Fibroblast of mammary gland (primary cell): ENCODE measurements at places on chromosomes 7 and 10.
A peak's percentile ranks its signal among the peaks of the same experiment; 100 is the strongest.

GRCh38 chr10:96339383-96339782 lies 19.4 kb downstream of the OPALIN start:
- DNase-seq: no peak

GRCh38 chr10:23067939-23068775 lies 27.2 kb upstream of the MSRB2 start:
- peak; percentile 74 for DNase-seq

- DNase-seq: no peak
Measured at GRCh38 chr7:121157885-121158590, 169.5 kb downstream of the CPED1 start.

GRCh38 chr7:105830405-105831301 lies 45.7 kb downstream of the ATXN7L1 start:
- peak; percentile 98 for DNase-seq

GRCh38 chr7:16817536-16817935 lies 12.7 kb upstream of the AGR2 start:
- DNase-seq: peak; percentile 53

DNA sequence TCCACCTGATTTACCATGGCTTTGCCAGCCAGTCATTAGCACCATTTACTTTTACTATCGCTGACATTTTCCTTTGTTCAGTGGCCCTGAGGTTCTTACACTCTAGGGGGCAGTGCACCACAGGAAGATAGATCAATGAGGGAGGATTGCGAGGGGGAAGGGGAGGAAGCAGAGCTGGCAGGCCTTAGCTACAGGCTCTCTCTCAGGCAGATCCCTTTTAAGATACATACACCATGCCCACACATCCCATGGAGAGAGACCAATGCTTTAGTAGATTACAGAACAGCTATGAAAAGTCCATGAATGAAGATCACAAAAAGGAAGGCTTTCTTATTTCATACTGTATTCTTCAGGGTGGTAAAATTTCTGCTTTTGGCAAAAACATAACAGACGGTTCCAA lies 47.4 kb downstream of the DENND11 start:
- DNase-seq: peak; percentile 70

GRCh38 chr10:97539523-97540200 lies 32.9 kb upstream of the ANKRD2 start:
- peak; percentile 92 for DNase-seq

DNA sequence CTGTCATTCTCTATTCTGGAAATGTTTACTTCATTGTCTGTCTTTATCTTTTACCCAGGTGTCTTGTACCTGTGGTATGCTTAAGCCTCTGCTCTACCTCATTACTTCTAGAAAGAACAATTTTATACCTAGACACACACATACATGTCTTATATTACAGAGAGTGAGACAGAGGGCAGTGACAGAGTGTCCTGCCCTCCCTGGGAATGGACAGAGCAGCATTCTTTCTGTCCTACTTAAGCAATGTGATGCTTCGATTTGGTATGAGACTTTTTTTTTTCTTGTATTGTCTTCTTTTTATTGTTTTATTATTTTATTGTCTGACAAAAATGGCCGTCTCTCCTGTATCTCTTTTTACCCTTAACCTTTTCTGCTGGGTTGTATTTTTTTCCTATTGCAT lies 286.1 kb downstream of the EXOC4 start:
- no peak for DNase-seq

DNA sequence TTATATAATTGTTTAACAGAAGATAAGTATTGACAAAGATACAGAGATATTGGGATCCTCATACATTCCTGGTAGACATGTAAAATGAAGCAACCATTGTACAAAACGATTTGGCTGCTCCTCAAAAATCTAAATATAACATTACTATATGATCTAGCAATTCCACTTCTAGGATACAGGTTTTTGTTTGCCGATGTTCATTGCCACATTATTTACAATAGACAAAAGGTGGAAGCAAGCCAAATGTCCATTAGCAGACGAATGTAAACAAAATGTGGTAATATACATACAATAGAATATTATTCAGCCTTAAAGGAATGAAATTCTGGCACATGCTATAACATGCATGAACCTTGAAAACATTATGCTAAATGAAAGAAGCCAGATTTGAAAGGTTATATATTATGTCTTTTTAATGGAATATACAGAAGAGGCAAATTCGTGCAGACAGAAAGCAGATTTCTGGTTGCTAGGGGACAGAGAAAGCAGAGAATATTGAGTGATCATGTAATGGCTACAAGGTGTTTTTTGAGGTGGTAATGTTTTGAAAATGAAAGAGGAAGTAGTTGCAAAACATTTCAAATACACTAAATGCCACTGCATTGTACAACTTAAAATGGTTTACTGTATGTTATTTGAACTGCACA lies 44.9 kb downstream of the POLR1F start:
- DNase-seq: no peak

GRCh38 chr7:22137466-22137865 lies 191.8 kb upstream of the CDCA7L start:
- peak; percentile 55 for DNase-seq

DNA sequence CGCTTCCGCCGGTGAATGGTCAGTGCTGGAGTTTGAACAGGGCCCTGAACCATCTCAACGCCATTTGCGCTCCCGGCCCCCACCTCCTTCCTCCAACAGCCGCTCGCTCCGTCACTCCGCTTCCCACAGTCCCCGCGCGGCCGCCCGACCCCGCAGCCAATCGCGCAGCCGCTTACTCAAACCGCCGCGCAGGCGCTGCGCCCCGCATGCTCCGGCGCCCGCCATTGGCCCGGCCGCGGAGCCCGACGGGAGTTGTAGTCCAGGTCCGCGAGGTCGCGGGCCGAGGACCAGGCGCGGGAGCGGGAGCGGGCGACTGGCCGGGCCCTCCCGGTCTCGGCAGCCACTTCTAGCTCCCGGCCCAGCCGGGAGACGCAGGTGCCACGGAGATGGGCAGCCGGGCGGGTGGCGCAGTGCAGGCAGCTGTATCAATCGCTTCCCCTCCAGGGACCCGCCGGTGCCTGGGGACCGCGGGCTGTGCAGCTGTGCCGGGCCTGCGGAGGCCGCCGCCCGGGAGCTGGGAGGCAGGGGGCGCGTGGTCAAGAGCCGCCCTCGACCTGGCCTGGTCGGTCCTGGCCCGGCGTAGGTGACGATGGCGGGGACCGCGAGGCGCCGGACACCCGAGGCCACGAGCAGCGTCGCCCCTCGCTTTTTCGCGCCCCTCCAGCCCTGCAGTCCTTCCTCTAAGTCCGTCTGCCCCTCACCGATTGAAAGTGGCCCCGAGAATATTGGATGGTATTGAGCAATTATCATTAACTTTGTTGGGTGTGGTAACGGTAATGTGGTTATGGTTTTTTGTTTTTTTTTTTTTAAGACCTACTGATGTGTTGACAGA lies at the start of gene WAPL:
TSS of gene WAPL (minus strand) at position 115 of the 832 bp plus-strand sequence. CDS start 3,723 bp downstream, outside the sequence.
- peak; percentile 87 for DNase-seq

GRCh38 chr7:118079369-118079768 lies 104.6 kb upstream of the LSM8 start:
- DNase-seq: peak; percentile 37

DNA sequence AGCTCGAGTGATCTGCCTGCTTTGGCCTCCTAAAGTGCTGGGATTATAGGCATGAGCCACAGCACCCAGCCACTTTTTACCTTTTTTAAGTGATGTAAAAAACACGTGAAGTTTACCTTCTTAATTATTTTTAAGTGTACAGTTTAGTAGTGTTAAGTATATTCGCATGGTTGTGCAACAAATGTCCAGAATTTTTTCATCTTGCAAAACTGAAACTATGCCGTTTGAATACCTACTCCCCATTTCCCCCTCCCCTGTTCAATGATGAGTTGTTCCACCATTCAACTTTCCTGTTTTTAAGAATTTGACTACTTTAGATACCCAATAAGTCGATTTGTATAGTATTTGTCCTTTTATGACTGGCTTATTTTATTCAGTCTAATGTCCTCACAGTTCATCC lies 10.9 kb downstream of the NRBF2 start:
- DNase-seq: no peak
